ENCODE measurements at places on chromosomes 2 and 18. TPM values are rescaled to one million over a fixed set of nuclear protein-coding genes. Genes with fewer than 3 reads are reported as not detected.

CCDC138 gene
- total RNA-seq, result 8.1 TPM

CAVIN2 gene
- total RNA-seq, result 11.9 TPM

CD207 gene
- total RNA-seq, result not detected

IL36RN gene
- total RNA-seq, result 0.13 TPM

IL18RAP gene
- not detected for total RNA-seq

GCG gene
- total RNA-seq, result not detected

CABYR gene
- 11.7 TPM for total RNA-seq

NYAP2 gene
- 0.02 TPM for total RNA-seq

CROCC2 gene
- total RNA-seq, result not detected
